ENCODE measurements at places on chromosomes 2 and 18. TPM values are rescaled to one million over a fixed set of nuclear protein-coding genes. Genes with fewer than 3 reads are reported as not detected.

GRCh38 chr2:96832754-96833507, 10.9 kb downstream of the ANKRD23 start:
- no peaks in the 10 kb centered on the region for H3K4me1 ChIP-seq
- H3K27ac ChIP-seq: no peak overlapping the region

GRCh38 chr2:190213441-190214335, 105.9 kb downstream of the HIBCH start:
- H3K36me3 ChIP-seq: no peaks in the 10 kb centered on the region
- H3K27ac ChIP-seq: 0 out of 2 replicates have a peak overlapping the region, but pooled peaks have one; percentile 0
- H3K4me1 ChIP-seq: peaks cover 23% of the 10 kb centered on the region

DNA sequence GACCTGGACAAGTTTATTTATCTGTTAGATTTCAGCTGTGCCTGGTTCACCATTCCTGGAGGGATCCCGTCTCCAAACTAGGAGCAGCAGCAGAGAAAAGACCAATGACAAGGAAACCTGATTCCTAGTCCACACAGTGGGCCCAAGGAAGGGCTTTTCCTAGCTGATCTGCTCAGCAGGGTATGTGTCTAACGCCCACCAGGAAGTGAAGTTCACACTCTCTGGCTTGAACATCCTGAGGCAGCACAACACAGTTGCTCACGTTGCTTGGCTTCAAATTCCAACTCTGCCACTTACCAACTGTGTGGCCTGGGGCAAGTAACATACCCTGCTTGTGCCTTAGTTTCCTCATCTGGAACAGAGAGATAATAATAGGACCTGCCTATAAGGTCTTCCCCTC, 42.9 kb downstream of the XDH start:
- H3K36me3 ChIP-seq: no peaks in the 10 kb centered on the region
- H3K4me1 ChIP-seq: no peaks in the 10 kb centered on the region
- H3K27me3 ChIP-seq: no peaks in the 10 kb centered on the region
- no peak for DNase-seq
- no peak overlapping the region for H3K4me3 ChIP-seq

- H3K36me3 ChIP-seq: no peaks in the 10 kb centered on the region
- no peak overlapping the region for H3K4me3 ChIP-seq
- no peak overlapping the region for H3K27ac ChIP-seq
Measured at GRCh38 chr2:22821458-22821857, 563.5 kb upstream of the KLHL29 start.

- H3K4me1 ChIP-seq: no peaks in the 10 kb centered on the region
- H3K4me3 ChIP-seq: no peak overlapping the region
- no peaks in the 10 kb centered on the region for H3K27me3 ChIP-seq
- H3K36me3 ChIP-seq: no peaks in the 10 kb centered on the region
- H3K27ac ChIP-seq: no peak overlapping the region
- DNase-seq: no peak
Measured at GRCh38 chr2:232288489-232289030, 90.0 kb upstream of the ALPP start.

AP1S3 gene
- 1.8 TPM for total RNA-seq

PLA2R1 gene
- 14.9 TPM for total RNA-seq

UGT1A5 gene
- not detected for total RNA-seq

DNA sequence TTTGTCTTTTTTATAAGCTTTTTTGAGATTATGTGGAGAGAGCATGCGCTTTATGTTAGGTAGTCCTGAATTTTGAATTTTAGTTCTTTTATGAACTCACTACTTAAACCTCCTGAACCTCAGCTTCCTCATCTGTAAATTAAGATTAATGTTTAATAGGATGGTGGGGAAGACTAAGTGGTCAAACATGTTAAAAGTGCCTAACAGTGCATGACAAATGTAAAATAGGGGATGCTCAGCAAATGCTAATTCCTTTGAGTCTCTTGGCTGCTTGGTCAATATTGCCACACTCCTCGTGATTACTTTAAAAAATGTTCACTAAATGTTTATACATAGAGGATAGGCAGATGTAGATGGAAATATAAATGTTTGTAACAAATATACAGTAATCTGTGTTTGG, 6.8 kb downstream of the BIRC6 start:
- H3K36me3 ChIP-seq: no peaks in the 10 kb centered on the region
- H3K27ac ChIP-seq: no peak overlapping the region
- DNase-seq: no peak
- no peaks in the 10 kb centered on the region for H3K27me3 ChIP-seq

DNA sequence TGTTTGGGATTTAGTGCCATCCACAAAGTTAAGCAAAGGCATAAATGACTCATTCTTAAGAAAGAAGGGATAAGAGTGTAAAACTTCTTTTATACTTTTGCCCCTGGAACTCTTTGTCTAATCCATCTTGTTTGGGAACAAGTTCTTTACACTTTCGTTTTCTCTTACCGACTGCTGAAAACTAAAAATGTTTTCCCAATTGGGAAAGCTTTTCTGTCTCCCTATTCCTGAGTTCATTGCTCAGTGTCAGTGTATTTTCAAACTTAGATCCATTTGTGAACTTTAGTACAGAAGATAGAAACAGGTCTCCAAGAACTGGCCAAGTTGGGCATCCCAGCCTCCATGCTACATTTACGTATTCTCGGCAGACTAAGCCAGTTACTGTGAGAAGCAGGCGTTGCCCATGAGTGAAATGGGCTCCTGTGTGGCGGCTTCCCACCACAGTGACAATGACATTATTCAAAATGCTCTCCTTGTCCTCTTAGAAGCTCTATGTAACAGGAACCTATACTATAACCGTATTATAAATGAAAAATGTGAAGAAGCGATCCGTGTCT, 51.7 kb downstream of the TGOLN2 start:
- H3K36me3 ChIP-seq: no peaks in the 10 kb centered on the region
- H3K27me3 ChIP-seq: no peaks in the 10 kb centered on the region
- H3K27ac ChIP-seq: peak overlapping the region; percentile 62
- peak; percentile 63 for DNase-seq
- H3K4me3 ChIP-seq: peak overlapping the region; percentile 73

ERFE gene
- total RNA-seq: 0.86 TPM

DNA sequence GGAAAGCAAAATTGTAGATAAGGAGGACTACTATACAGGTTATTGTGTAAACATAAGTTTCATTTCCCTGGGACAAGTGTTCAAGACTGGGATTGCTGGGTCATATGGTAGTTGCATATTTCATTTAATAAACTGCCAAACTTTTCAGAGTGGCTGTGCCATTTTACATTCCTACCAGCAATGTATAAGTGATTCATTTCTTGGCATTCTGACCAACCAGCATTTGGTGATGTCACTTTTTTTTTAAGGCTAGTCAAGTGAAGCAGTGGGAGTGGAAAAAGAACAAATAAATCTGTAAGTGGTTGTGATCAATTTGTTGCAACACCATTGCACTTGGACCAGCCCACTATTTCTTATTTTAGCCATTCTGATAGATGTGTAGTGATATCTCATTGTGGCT, 5.2 kb upstream of the CHCHD5 start:
- peak overlapping the region; percentile 31 for H3K27ac ChIP-seq
- H3K27me3 ChIP-seq: no peaks in the 10 kb centered on the region
- peaks cover 16% of the 10 kb centered on the region for H3K36me3 ChIP-seq

DNA sequence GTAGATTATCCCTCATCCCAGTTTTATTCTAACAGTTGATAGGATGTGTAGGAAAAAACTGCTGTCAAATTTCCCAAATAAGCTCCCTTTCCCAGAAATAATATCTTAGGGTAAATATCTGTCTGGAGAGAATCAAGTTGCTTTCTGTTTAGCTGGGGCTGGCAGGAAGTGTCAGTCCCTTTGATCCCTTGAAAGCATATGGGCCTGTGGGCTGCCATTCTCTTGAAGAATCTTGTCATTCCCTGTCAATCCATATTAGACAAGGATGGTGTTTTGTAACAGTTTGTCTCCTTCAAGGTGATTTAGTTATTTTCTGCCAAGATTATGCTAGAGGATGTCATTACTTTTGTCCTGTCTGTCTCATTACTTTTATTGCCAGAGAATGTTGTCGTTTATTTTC, 37.1 kb upstream of the UBE2E3 start:
- no peaks in the 10 kb centered on the region for H3K4me1 ChIP-seq
- no peak for DNase-seq
- H3K27me3 ChIP-seq: no peaks in the 10 kb centered on the region
- H3K27ac ChIP-seq: no peak overlapping the region

UNC50 gene
- total RNA-seq: 46.0 TPM

GRCh38 chr2:215507836-215508235, 72.0 kb upstream of the FN1 start:
- H3K27me3 ChIP-seq: no peaks in the 10 kb centered on the region
- H3K36me3 ChIP-seq: no peaks in the 10 kb centered on the region
- H3K27ac ChIP-seq: peak overlapping the region; percentile 88
- no peak overlapping the region for H3K4me3 ChIP-seq
- peaks cover 59% of the 10 kb centered on the region for H3K4me1 ChIP-seq

XDH gene
- 2.4 TPM for total RNA-seq

DDX18 gene
- total RNA-seq: 44.5 TPM

SLC16A14 gene
- not detected for total RNA-seq

Data from GM23248 (cell line).